ENCODE measurements at places on chromosomes 4 and X. TPM values are rescaled to one million over a fixed set of nuclear protein-coding genes. Genes with fewer than 3 reads are reported as not detected.

The CSAG3 gene
- not detected for total RNA-seq

The ETDA gene
- total RNA-seq: not detected

The CYTL1 gene
- total RNA-seq: not detected

The SERPINA7 gene
- not detected for total RNA-seq

The CT45A10 gene
- total RNA-seq: not detected

The TMSB15B gene
- not detected for total RNA-seq

The RTL5 gene
- total RNA-seq: 2.0 TPM

The DBET gene
- total RNA-seq: not detected

The HMGN5 gene
- total RNA-seq: not detected

The PDCL2 gene
- total RNA-seq: not detected

The CXCL1 gene
- total RNA-seq: not detected

The PAK3 gene
- total RNA-seq: not detected

The RNF128 gene
- total RNA-seq: 0.43 TPM

The CPZ gene
- total RNA-seq: not detected

The NPY1R gene
- total RNA-seq: not detected

The BBS12 gene
- 3.3 TPM for total RNA-seq

The IL13RA2 gene
- total RNA-seq: 1.5 TPM

The PCDH7 gene
- not detected for total RNA-seq

Data from G401 (cell line).